ENCODE measurements at places on chromosomes 11 and 22.
A peak's percentile ranks its signal among the peaks of the same experiment; 100 is the strongest.

DNA sequence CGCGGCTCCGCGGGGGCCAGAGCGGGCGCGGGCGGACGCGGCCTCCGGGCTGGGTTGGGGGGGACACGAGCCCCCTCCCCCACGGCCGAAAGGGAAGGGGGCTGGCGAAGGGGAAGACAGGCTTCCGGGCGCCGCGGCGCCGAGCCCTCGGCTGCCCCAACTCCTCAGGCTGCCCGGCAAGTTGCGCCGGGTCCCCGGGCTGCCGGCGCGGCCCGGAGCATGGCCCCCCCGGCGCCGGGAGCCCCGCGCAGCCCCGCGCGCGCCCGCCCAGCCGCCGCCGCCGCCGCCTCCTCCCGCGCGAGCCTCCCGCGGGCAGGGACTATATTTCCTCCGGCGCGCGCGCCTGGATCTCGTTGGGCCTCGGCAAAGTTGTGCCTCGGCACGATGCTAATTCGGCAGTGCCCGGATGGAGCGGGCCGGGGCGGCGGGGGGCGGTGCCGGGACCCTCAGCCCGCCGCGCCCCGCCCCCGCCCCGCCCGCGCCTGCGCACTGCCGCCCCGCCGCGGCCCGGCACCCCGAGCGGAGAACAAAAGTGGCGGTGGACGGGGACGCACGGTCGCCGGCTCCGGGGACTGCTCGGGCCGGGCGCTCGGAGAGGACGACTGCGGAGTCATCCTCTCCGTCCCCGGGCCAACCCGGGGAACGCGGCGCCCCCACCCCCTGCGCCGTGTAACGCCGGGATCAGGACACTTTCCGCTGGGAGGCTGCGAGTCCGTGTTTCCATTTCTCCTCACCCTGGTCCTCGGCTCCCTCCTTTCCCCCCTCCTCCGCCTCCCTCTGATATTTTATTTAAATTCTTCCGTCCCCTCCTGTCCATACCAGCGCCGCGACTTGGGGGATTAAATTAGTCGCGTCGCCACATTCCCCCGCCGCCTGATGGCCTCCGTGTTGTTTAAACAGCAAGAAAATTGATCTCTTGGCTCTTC is at the start of gene PHF21B:
Gene PHF21B (minus strand): TSS at position 400 of the 926 bp plus-strand sequence. CDS start 456 bp downstream, outside the sequence.
- DNase-seq: peak; percentile 12

- DNase-seq: no peak
These were observed 9.2 kb downstream of the BAD start for GRCh38 chr11:64275031-64275800.

- no peak for DNase-seq
These were observed 21.8 kb upstream of the DRG1 start for GRCh38 chr22:31377612-31378011.

GRCh38 chr11:61611309-61611708 is 30.4 kb upstream of the SYT7 start:
- no peak for DNase-seq

- DNase-seq: no peak
These were observed 132.5 kb upstream of the KIRREL3 start for GRCh38 chr11:127133061-127133460.

- DNase-seq: no peak
These were observed 9.5 kb upstream of the CBX6 start for GRCh38 chr22:38881464-38881871.

DNA sequence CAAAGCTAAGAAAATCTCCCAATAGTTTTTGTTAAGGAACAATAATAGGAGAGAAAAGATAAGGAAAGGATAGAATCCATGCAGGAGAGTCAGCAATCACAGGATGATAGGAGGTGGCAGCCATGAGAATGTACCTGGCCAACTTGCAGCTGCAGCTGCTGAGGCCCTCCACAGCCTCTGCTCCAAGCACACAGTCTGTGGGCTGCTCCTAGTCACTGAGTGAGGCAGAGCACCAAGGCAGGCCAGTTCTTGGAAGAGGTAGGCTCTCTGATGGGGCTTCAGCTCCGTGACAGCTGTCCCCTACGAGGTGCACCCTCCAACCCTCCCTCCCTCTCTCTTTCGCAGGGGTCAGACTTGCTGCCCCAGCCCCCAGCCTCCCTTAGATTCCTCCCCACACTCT is 5.5 kb upstream of the KCNJ1 start:
- DNase-seq: no peak

GRCh38 chr11:114102993-114103896 is 43.7 kb downstream of the ZBTB16 start:
- peak; percentile 22 for DNase-seq

DNA sequence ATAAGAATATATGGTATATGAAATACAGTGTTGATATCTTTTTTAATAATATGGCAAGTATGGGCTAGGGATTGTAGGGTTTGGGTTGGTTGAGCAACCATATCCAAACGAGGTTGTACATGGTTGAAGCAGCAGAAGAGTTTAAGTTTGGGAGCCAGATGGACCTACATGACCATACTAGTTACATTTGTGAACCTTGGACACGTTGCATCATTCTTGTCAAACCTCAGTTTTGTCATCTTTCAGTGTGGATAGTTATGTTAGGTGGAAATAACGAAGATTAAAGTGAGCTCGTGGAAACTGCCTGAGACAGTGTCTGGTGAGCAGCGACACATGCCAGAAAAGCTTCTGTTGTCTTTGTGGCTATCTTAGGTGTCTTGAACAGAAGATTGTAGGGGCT is 307.1 kb upstream of the KIRREL3 start:
- DNase-seq: no peak

DNA sequence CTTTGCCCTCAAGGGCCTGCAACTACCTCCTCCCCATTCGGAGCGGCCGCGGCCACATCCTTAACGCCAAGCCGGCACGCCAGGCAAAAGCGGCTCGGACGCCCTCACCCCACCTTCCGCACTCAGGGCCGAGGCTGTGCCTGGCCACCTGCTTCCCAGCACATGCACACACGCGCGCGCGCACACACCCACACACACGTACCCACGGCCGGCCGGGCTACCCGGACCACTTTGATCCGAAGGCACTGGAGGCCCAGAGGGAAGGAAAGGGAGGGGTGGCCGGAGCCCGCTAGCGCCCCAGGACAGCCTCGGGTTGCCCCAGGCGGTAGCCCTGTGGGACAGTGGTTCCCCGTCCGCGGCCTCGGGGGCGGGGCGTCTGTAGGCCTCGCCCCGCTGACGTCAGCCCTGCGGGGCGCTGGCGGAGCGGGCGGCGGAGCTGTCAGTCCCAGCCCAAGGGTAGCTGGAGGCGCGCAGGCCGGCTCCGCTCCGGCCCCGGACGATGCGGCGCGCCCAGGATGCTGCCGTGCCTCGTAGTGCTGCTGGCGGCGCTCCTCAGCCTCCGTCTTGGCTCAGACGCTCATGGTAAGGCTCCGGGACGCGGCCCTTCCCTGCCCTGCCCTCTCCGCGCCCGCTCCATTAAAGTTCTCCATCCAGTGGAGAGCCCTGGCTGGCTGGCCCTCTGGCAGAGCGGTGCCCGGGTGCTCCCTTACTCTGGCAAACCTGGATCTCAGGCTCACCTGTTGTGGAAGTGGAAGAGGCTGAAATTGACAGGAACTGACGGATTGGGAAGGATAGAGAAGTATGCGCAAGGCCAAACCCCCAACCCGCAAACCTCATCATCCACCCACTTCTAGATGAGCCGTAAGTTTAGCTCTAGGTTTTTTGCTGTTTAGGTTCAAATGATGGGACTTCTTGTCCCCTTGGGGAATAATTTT is at the start of gene IL10RA:
Gene IL10RA (plus strand): TSS at position 442 of the 935 bp plus-strand sequence. CDS start 74 bp downstream, at position 516.
- DNase-seq: peak; percentile 88

GRCh38 chr11:57200917-57201316 is 19.2 kb downstream of the LRRC55 start:
- DNase-seq: no peak

Measured in activated CD4-positive, alpha-beta T cell treated with anti-CD3 and anti-CD28 coated beads, Interleukin-2, Interleukin-4, amounts not matched to agents 100 ng/mL and 50 ng/mL, durations not matched to agents 16 hours and 8 hours (primary cell).